AG09319 (cell line): ENCODE measurements at places on chromosomes 7 and 10.

- no peak for DNase-seq
Measured at GRCh38 chr10:70198696-70199466, 28.6 kb upstream of the SAR1A start.

- no peak for DNase-seq
Measured at GRCh38 chr10:31582365-31583052, 263.5 kb downstream of the ZEB1 start.

- no peak for DNase-seq
Measured at GRCh38 chr10:72626444-72626754, 520 bp upstream of the MICU1 start.

DNA sequence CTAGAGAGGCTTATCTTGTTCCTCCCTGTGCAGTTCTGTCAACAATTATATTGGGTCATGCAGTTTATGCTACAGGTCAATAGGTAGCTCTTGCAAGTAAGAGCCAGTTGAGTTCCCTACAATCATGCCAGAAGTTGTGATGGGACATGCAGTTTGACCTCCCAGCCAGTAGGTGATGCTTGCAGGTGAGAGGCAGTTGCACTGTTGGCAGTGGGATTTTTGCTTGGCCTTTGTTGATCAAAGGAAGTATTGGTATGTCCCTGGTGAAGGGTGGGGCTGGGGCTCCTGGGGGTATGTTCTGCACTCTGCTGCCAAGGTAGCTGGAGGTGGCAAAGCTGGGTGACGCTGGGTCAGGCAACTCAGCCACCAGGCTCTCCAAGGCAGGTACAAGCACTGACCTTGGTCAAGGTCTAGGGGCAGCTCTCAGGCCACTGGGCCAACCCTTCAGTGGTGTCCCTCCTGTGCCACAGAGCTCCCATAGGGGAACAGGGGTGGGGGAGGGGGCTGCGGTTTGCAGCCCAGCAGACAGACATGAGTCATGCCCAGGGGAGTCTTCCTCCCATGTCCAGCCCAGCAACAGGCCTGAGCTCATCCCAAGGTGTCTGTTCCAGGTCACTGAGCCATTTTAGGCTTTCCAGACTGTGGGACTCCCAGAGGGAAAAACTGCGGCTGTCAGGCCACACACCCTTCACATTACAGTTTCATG lies 43.3 kb downstream of the MEOX2 start:
- DNase-seq, result no peak

DNA sequence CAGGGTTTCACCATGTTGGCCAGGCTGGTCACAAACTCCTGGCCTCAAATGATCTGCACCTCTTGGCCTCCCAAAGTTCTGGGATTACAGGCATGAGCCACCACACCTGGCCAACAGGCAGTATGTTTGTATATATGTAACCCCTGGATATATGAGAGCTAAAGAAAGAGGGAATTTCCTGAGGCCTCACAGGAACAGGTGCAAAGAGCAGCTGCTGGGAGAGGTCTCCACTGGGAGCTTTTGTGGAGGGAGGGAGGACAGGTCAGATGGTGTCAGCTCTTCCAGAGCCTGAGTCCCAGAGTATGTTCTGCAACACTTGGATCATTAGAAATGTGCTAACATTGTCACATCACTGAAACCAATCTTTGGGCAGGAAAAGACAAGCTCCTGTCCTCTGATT lies 110.1 kb upstream of the KIF5B start:
- no peak for DNase-seq

- DNase-seq, result no peak
Measured at GRCh38 chr10:104774234-104774633, 133.1 kb downstream of the SORCS3 start.

DNA sequence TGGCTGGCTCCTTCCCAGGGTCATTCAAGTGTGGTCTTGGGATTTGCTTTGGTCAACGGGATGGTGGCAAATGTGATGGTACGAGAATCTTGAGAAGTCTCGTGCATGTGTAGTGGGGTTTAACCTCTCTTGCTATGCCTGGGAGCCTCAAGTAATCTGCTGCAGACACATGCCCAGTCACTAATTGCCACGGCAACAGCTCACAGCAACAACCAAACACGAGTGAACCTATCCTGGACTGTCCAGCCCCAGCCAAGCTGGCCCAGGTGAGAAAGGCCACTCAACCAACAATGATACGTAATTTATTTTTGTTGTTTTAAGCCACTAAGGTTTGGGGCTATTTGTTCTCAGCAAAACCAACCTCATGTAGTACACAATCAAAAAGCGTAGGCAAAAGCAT lies 38.1 kb upstream of the DDC start:
- no peak for DNase-seq

GRCh38 chr7:97116308-97116707 lies 1.2 kb upstream of the SDHAF3 start:
- no peak for DNase-seq
